Activated CD4-positive, alpha-beta T cell treated with anti-CD3 and anti-CD28 coated beads for 24 hours (primary cell): ENCODE measurements at places on chromosomes 16 and 17.
A peak's percentile ranks its signal among the peaks of the same experiment; 100 is the strongest.

GRCh38 chr17:78359997-78360370 lies at the start of gene SOCS3:
SOCS3 (minus strand) TSS chr17:78360077; CDS start chr17:78359095, 982 bp downstream.
- peak; percentile 93 for DNase-seq

GRCh38 chr17:82012640-82013295 lies 9.9 kb downstream of the CENPX start:
- DNase-seq: no peak

DNA sequence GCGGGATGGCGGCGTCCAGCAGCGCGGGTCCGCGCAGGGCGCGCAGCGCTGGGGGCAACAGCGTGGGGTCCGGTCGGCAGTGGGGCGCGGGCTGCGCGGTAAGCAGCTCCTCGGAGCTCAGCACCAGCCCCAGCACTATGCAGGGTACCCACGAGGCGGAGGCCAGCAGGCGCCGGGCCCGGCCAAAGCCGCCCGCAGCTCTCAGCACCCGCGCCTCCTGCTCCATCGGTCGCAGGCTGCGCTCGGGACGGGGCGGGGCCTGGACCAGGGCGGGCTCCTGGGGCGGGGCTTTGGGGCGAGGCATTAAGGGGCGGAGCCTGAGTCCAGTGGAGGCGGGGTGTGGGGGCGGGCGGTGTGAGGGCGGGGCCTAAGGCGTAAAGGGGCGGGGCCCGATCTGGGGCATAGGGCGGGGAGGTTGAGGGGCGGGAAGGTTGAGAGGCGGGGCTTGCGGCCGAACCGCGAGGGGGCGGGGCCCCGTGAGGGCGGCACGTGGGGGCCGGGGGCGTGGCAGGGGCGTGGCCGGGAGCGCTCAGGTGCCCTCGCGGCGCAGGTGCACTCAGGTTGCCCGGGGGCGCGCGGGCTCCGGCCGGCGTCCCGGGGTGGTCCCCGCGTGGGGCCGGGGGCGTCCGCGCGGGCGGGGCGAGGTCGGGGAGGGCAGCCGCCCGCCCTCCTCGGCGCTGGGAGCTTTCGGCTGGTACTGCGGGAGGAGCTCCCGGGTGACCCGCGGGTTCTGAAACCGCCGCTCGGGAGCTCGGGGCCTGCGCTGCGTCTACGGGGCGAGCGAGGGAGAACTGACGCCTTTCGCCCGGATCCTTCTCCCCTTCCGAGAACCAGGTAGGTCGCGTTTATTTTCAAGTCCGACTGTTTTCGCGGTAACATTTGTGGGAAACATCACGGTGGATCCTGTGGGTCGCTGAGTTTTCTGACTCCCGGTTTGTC lies 1.4 kb upstream of the SLC22A31 start:
- peak; percentile 75 for DNase-seq

DNA sequence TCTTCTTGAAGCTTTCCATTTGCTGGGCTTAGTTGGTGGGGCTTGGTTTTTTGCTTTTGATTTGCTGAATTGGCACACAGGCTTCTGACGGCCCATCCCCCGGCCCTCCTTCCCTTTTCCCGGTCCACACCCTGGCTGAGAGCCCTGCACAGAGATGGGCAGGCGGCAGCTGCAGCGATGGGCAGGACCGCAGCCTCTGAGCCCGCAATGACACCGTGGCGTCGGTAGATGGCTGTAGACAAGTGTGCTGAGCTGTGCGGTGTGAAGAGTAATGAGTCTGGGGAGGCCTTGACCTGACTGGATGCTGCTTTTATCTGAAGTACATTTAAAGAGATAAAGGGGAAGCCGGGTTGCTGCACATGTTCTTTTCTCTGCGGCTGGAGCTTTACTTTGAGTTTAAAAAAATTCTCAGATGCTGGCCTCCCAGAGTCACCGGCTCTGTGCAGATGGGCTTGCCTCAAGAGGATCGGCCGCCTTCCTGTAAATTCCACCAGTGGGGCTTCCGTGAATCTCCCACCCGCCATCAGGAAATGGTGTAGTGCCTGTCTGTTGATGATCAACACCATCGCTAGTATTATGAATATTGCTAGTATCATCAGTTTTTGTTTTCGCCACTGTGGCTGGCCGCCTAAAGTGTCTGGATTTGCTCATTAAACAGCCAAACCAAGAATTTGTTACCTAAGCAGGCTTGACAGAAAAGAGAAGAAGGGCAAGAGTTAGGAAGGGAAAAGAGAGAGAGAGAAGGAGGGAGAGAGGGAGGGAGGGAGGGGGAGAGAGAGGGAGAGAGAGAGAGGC lies 245.6 kb upstream of the RBFOX1 start:
- no peak for DNase-seq

- no peak for DNase-seq
Measured at GRCh38 chr16:80002261-80002660, 401.7 kb upstream of the MAF start.

- no peak for DNase-seq
Measured at GRCh38 chr16:58582971-58583765, 46.5 kb downstream of the CNOT1 start.

GRCh38 chr16:84605339-84605848 lies 12.5 kb downstream of the COTL1 start:
- no peak for DNase-seq
